ENCODE measurements at places on chromosomes 6 and 20.

DNA sequence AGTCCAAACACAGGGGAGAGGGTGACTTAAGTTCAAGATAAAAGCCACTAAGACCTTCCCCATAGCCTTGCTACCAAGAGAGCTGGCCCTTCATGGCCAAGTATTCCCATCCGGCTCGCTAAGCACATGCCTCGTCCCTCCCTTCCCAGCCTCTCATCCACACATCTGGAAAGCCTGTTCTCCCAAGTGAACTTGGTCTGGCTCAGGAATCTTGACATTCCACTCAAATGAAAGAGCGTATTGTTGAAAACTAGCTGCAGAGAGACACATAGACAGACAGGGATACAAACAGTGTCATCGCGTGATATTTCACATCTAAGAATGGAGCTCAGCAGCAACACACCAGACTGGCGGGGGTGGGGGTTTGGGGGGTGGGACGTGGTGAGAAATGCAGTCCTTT, 182.8 kb upstream of the FOXQ1 start:
- DNase-seq: no peak

DNA sequence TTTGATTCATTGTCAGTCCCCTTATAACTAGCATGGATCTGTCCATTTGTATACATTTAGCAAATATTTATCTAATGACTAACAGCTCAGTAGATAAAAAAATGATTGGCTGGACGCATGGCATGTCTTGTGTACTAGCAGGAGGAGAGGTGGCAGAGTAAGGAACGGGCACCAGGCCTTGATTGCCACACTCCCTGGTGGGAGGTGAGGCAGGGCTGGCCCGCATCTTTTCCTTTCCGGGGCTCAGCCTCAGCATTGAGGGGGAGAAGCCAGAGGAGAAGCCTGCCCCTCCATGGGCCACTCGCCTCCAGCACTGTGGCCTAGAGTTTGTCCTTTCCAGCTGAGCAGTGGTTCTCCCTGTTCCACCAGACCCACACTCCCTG, 84.9 kb upstream of the TMEM181 start:
- no peak for DNase-seq

DNA sequence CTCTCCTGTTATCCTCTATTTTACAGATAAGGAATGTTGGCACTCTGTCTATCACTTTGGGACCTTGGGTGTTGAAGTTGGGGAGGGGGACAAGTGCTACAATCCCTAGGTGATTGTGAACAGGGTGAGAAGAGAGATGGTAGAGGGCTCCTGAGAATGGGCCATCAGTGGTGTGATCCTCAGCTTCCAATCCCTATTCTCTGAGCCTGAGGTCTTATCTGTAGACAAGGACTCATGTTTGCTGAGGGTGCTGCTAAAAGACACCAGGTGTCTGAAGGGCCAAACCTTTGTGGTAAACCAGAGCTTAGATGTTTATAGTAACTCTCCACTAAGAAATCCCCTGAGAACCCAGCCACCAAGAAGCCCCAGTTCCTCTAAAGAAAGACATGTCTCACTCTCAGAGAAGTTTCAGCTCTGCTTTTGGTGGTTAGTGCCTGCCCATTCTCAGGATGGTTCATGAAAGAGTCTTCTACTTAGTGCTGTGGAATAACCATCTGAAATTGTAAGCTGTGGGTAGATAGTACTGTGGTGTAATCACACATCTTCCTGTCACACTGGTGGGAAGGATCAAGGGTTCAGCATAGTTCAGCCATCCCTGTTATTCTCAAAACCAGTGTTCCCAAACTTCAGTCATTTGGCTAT, 58.2 kb upstream of the IL20RA start:
- DNase-seq: no peak

DNA sequence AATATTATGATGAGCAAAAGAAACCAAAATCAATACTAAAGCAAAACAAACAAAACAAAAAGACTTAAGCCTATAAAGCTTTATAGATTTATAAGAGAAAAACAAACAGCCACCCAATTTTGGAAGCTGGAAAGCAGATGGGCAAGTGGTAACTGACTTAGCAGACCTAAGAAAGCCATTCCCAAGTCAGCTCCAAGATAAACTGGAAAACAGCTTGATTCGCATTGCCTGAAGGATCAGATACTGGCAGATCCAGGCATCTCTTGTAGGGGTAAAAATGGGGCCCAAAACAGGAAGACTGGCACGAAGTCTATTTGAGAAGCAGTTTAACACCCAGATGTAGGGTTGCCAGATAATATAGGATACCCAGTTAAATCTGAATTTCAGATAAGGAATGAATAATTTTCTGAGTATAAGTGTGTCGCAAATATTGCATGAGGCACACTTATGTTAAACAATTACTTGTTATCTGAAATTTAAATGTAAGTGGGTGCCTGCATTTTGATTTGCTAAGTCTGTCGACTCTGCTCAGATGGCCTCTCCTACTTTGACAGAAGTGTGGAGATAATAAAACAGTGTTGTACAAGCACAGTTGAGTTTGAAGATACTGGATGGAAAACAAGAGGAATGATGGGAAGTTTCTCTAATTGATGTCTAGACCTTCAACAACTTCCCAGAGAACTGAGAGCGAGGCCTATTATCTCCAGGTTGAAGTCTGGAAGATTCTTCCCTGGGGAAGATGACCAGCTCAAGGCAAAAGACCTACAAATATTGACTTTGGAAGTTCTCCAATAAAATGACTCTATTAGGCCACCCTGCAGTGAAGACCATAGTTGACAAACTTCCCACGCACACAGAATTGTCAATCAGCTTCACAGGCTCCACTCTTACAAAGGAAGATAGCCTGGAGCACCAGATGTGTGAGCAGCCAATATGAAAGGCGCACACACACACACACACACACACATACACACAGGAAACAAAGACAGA, 113.4 kb downstream of the FAM50B start:
- no peak for DNase-seq

DNA sequence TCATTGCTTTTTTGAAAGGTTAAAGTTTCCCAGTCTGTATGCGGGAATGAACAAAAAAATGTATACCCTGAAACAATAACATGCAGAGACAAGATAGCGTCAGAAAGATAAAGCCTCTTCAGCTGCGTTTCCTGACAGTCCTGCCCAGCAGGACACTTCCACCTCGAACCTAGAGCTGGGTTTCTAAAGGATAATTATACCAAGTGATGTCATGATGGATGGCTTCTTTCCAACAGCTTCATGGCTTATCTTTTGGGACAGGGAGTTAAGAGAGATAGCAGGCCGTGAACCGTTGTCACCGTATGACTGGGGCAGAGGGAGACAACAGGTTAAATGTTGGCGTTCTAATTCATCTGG, 267.6 kb upstream of the SGK1 start:
- DNase-seq: no peak

DNA sequence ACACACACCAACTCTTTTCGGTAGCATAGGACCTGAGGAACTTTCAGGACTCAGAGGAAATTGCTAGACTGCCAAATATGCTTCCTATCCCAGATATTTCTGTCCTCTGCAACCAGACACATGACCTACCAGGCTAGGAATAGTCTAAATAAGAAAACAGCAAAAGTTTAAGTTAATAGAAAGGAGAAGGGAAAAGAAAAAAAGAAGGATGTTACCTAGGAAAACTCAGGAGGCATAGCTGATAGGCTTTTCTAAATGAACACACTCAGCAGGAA, 74.6 kb downstream of the MAP3K5 start:
- DNase-seq: no peak

DNA sequence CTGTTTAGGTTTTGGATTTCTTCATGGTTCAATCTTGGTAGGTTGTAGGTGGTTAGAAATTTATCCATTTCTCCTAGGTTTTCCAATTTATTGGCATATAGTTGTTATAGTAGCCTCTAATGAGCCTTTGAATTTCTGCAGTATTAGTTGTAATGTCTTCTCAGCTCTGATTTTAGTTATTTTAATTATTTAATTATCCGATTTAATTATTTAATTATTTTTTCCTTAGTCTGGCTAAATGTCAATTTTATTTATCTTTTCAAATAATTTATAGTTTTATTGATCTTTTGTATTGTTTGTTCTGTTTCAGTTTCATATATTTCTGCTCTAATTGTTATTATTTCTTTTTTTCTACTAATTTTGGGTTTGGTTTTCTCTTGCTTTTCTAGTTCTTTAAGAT, 28.1 kb upstream of the SOX4 start:
- no peak for DNase-seq

DNA sequence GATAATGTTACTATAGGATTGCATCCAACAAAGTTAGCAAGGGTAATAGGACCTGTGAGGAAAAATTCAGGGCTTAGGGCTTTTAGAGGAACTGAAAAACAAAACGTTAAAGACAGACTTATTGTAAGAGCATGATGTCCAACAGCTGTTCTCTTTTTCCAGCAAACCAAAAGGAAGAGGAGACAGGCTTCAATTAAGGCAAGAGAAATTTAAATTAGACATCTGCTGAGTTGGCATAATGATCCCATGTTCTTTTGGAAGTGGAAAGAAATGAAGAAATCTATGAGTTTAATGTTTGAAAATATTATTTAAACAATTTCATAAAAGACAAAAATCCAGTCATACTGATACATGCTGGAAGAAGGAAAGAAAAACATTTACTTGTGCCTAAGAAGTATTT, 95.7 kb upstream of the HMGCLL1 start:
- peak; percentile 23 for DNase-seq

- no peak for DNase-seq
These were observed 68.9 kb downstream of the EDN1 start for GRCh38 chr6:12359036-12359435.

- DNase-seq: no peak
These were observed 169.3 kb downstream of the ARID1B start for GRCh38 chr6:156946370-156946936.

DNA sequence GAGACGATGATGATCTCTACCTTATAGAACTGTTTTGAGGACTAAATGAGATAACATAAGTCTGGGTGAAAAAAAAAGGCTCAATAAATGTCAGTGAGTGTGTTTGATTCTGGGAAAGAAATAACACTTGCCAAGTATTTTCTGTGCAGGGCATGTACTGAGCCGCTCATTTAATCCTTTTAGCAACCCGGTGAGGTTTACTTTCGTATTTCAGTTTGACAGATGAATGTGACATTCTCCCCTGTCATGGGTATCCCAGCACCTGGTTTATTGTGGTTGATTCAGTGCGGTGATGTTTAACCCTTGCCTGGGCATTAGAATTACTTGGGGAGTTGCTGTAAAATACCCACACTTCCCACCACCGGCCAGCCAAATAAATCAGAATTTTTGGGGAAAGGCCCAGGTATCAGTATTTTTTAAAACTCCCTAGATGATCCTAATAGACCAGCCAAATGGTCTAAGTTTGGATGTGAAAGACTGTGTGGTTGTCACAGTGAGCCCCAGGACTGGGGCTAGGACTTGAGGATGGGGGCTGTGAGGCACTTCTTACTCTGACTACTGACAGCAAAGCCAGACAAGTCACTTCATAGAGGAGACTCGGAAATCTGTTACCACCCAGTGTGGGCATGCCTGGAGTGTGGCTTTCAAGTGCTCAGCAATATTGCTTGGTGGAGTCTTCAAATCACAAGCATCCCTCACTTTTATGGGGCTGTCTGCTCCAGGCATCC, 100.2 kb upstream of the KCNG1 start:
- no peak for DNase-seq

DNA sequence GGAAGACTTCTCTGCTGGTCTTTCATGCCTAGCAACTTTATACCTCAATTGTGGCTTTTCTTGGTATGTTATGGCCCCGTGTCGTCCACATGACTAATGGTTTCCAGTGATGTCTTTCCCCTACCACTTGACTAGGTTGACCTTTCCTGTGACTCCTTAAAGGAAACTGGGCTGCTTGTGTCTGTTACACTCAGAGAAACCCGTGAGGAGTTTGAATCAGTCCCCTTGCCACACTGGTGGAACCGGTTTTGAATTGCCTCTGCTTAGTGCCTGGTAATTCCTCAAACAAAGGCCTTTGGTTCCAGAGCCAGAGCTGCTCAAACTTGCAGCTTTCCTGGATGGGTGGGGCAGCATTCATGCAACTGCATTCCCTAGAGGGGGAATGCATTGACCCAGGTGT, 21.9 kb downstream of the ECT2L start:
- DNase-seq: peak; percentile 79

- no peak for DNase-seq
These were observed 18.1 kb downstream of the SLX4IP start for GRCh38 chr20:10453241-10453640.

DNA sequence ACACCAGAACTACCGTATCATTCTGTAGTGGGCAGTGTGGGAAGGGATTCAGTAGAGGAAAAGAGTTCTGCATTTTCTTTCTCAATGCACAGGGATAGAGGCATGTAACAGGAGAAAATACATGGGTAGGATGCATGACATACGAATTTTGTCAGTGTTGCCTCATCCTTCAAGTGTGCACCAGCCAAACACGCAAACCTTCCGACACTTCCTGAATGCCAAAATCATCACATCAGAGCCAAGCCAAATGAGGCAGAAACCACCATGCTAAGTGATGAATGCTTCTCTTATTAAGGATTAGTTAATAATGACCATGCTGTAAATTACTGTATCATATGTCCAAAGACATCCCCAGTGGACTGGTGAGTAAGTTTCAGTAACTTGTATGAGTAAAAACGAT, 27.3 kb downstream of the RAMACL start:
- DNase-seq: no peak

- no peak for DNase-seq
These were observed 225.5 kb downstream of the BMP2 start for GRCh38 chr20:6993011-6993410.

DNA sequence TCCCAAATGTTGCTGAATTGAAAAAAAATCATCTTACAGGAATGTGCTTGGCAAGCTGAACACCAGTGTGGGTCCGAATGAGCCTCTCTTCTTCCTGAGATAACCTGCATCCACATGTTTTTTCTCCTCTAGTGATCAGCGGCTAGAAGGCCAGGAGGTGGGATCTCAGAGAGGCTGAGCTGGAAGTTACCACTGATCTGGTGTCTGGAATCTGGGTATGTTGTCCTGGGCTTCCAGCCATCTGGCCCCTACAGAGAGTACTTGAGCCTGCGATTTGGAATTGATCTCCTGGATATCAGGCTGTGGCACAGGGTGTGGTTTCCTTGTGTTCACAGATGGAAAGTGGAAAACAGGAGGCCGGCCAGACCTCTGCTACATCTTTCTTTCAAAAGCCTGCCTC, 35.9 kb downstream of the SULF2 start:
- DNase-seq: no peak

DNA sequence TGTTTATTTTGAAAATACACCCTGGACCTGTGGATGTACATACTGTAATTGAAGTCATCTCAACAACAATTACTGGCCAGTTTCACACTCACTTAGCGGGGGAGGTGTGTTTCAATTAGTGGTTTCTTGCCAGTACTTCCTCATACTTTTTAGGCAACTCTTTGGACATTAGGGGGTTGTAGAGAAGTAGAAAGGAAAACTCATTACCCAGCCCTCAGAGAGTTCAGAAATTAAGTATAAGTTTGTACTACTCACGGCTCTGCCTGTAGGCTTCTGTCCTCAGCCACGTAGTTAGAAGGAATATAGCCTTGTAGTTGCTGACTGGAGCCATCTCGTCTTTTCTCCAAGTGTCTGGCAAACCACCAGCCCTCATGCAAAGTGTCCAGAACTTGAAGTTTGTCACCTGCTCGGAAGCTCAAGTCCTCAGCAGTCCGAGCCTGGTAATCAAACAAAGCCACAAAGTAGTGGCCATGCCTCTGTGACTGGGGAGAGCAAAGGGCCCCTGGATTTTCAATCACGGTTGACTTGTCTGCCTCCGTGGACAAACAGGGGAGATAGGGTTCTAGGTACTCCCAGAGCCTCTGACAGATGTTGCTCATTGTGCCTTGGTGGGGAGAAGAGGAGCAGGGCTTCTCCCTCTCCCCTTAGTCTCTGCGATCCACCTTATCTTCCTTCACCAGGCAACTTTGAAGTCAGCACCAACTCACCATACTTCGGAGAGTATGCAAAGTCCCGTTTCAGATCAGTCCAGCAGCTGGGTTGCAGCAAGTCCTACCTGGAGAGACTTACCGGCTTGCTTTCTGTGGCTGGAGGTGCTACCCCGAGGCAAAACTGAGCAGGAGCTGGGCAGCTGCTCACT, 749 bp downstream of the FRK start:
- DNase-seq: peak; percentile 36

All from renal pelvis (tissue), 12 donors.